CD4-positive, alpha-beta T cell treated with Interleukin-2 at 100 ng/mL for 4 hours (primary cell): ENCODE measurements at places on chromosomes 11 and 22.

- no peak for DNase-seq
Observed at GRCh38 chr11:84497981-84498411, 1129.1 kb downstream of the DLG2 start.

- DNase-seq = no peak
Observed at GRCh38 chr11:130426837-130427341, 1.5 kb downstream of the ADAMTS8 start.

- DNase-seq = no peak
Observed at GRCh38 chr11:26333906-26334305, 2.0 kb downstream of the ANO3 start.

DNA sequence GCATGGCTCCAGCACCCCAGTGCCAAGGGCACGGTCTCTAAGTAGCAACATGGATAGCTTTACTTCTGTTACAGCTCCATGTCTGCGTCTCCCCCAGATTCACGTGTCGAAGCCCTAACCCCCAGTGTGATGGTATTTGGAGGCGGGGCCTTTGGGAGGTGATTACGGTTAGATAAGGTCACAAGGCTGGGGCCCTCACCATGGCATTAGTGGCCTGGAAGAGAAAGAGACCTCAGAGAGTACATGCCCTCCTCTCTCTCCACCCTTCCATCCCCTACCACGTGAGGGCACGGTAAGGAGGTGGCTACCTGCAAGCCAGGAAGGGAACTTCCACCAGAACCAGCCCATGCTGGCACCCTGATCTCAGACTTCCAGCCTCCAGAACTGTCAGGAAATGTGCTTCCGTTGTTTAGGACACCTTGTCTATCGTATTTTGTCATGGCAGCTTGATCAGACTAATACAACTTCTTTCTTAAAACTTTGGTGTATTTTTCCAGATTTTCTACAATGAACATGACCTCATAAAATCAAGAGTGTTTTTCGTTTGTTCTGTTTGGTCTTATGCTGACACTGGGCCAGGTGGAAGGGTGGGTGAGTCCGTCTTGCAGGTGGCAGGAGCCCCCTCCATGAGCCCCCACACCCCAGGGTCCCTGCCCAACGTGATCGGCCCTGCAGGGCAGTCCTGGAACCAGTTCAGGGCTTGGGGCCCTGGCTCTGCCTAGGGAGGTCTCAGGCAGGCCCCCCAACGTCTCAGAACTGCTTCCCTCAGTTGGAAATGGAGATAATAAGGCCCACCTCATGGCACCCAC, 10.7 kb downstream of the RTN4R start:
- DNase-seq = no peak

DNA sequence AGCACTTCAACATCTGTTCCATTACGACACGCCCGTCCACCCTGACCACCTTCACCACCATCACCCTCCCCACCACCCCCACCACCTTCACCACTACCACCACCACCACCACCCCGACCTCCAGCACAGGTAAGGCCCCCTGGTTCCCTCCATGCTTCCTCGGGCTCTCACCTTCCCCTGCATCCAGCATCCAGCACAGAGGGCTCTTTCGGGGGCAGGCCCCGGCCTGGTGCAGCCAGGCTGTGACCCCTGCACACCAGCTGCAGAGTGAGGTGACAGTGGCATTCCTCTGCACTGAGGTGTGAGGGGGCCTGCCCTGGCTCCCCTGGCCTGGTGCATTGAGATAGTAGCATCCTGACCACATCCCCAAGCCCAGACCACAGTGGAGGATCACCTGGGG, 18.2 kb downstream of the MUC2 start:
- DNase-seq = no peak

- no peak for DNase-seq
Observed at GRCh38 chr11:63687845-63688244, 6.5 kb downstream of the RTN3 start.

DNA sequence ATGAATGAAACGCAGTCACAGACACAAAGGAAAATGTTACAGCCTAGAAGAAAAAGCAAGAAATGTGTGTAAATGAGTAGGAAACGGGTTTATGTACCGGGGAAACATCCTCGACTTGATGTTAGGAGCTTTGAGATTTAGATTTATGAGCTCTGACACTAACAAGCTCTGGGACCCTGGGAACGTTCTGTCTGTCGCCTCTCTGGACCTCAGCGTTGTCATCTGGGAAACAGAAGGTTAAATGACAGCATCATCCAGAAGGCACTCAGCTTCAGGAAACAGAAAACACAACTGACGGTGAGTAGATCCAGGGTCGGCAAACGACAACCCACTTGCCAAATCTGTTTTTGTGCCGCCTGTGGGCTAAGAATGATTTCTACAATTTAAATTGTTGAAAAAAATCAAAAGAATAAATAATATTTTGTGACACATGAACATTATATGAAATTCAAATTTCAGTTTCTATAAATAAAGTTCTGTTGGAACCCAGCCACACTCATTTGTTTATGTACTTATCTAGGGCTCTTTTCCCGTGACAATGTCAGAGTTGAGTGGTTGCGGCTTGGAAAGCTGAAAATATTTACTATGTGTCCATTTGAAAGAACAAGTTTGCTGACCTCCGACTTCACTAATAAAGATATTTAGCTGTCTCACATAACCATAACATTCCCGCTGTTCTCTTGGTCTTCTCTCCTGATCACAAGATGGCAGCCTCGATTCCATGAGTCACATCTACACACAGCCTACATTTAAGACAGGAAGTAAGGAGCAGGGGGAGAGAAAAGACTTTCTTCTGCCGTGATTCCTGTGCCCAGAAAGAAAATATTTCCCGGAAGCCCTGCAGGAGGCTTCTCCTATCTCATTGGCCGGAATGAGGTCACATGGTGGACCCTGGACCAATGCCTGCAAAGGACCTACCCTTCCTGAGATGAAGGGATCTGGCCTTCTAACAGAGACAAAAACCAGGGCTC, 47.1 kb upstream of the SYT13 start:
- DNase-seq = no peak

DNA sequence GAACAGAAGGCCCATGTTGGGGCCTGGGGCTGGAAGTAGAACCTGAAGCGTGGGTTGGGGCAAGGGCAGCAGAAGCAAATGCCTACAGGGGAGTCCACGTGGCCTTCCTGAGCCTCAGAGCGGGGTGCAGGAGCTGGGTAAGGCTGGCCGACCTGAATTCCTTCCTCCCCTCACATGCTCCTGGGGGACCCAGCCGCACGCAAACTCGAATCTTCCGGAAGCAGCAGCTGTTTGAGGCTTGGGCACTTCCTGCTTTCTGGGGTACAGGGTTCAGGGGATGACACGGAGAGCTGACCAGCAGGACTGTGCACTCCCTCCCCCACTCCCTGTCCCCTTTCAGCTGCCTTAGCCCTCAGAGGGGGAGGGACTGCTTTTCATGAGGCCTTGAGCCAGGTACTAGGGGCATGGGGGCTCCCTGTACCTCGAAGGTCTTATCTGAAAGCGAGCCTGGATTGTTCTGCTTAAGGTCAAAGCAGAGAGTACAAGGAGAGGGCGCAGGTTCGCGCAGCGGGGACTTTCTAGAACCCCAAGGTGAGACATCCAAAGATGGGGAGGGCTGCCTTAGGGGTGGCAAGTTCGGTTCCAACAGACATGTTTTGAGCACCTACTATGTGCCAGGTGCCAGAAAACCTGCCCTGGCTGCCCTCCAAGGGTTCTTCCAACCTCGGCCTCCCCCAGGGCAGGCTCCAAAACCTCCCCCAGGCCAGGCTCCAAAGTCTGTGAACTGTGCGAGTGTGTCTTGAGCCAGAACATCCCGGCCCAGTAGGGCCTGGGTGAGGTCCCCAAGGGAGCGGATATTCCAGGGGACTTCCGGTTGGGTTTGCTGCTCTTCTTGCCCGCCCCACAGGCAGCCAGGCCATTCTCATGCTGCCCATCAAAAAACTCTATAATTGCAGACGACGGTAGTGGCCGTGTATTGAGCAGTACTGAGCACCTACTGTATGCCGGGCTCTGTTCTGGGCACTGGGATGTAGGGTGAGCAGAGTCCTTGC, 1.7 kb downstream of the NCF4 start:
- no peak for DNase-seq

DNA sequence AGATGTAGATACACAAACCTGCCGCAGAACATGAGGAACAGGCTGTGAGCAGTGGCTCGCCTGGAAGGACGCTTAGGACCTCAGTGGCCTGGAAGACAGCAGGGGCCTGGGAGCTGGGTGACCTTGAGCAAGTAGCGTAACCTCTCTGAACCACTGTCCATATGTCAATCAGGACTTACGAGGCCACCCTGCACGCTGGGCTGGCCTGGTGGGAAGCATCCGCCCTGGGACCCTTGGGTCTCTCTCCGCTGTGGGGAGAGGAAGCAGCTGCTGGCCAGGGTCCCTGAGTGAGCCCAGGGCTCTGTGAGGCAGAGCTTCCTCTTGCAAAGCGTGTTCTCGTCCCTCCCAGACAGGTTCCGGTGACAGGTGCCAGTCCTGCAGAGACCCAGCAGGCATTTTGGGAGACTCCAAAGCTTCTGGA, 14.0 kb upstream of the EHD1 start:
- DNase-seq = no peak
